ENCODE measurements at places on chromosomes 2 and 18.

DNA sequence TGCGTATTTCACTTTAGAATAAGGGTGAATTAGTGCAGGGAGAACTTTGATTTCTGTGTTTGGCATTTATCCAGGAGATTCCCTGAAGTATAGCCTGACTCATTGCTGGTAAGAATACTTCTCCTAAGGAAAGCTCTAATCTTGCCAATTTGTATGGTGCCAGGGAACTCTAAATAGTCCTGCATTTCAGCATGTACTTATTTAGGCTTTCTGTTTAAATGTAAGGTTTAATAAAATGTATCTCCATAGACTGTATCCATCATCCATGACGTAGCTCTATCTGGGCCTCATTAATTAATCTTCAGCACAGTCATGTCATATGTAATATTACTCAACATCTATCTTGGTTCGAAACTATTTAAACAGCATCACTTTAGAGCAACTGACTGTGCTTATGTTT, 127.7 kb downstream of the DOK6 start:
- peak; percentile 10 for DNase-seq

DNA sequence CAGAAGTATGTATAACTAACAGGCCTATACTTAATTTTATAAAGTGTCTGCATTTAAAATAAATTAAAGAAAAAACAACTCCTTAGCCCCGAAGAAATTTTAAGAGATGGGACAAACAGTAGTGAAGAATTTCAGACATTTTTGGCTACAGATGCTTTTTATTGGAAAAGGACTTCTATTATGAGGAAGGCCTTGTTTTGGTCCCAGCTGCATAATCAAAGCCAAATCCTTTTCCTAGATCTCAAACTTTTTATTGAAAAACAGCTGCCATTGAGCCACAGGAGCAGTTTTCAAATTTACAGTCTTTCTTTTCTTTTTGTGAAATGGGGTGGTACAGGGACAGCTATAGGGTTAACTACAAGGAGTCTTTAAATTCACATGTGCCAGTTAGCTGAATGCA, 51.3 kb upstream of the SETBP1 start:
- no peak for DNase-seq

DNA sequence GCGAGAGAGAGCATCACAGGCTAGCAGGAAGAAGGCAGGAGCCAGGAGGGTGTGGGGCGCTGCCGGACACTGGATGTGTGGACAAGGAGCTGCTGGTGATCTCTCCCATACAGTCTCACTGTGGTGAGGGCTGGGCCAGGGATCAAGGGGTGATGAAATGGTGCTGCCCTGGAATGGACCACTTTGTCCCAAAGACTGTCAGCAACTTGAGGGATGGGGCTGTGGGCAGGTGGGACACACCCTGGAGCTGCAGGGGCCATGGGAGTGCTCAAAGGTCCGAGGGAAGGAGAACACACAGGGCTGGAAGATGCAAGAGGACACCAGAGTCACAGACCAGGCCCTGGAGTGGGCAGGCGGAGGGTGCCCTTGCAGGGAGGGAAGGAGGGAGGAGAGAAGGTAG, 38.0 kb downstream of the COA5 start:
- DNase-seq = no peak

DNA sequence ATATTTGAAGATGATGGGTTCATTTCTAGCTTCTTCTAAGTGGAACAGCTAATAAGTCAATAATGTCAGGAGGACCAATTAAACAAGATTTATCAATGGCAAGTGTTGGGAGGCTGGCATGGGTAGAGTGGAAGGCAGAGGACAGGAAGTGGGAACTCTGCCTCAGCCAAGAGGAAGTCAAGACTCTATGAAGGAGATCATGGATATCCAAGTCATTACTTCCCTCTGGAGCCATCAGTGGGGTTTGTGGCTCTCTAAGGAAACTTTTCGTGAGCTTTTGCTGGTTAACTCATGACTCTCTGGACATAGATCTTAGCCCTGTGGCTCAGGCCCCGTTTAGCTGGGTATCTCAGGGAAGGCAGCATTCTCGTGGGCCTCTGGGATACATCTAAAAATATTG, 410.4 kb upstream of the ID2 start:
- DNase-seq = no peak

DNA sequence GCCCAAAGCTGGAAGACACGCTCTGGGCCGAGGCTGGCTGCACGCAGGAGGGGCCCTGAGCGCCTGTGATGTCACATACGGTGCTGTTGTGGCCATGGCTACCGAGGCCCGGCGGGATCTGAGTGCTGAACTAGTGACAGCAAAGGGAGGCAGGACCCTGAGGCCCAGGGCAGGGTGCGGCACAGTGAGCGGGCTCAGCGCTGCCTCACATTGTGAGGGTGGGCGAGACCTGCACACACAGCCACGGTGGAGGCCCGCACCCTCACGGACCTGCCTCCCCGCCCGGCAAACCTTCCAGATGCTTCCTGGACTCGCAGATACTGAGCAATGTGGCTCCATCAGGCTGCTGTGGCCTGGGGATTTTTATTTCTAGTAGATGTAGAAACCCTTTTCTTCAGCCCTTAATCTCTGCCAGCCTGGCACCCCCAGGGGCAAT, 133.8 kb upstream of the CTDP1 start:
- DNase-seq = no peak

DNA sequence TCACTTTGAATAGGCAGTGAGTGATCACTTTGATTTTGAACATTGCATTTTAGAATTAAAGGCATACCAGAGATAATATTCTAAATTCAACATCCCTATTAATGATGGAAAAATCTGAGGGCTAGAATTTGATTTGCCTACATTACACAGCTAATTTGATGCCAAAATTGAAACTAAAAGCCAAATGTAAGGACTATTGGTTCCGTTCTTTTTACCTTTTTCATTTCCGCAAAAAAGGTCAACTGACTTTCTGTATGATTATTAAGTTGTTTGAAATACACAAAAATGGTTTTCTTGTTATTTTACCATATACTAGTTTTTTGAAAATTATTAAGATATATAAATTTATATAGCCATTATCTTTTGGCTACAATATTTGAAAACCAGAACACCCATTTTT, 117.5 kb downstream of the SCN3A start:
- DNase-seq = no peak

GRCh38 chr18:57698571-57699276, 77.1 kb upstream of the NARS1 start:
- DNase-seq = peak; percentile 40

GRCh38 chr2:39849064-39849463, 70.0 kb upstream of the THUMPD2 start:
- DNase-seq = no peak

DNA sequence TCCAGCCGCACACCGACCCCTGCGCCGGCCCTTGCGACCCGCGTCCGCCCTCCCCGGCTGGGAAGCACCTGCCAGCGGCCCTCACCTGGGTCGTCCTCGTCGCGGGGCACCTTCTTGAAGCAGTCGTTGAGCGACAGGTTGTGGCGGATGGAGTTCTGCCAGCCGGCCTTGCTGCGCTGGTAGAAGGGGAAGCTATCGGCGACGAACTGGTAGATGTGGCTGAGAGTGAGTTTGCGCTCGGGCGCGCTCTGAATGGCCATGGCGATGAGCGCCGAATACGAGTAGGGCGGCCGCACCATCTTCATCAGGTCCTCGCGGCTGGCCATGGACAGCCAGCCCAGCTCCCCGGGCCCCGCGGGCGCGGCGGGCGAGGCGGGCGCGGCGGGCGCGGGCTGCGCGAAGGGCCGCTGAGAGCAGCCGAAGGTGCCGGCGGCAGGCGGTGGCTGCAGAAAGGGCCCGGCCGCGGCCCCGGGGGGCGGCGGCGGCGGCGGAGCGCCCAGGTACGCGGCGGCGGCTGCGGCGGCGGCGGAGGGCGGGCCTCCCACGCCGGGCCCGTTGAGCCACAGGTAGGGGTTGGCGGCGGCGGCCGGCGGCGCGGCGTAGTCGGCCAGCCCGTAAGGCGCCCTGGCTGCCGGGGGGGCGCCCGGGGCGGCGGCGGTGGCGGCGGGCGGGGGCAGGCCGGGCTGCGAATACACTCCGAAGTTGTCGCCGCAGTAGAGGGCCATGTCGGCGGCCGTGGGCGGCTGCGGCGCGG, 505 bp downstream of the FOXI3 start:
- DNase-seq = no peak

DNA sequence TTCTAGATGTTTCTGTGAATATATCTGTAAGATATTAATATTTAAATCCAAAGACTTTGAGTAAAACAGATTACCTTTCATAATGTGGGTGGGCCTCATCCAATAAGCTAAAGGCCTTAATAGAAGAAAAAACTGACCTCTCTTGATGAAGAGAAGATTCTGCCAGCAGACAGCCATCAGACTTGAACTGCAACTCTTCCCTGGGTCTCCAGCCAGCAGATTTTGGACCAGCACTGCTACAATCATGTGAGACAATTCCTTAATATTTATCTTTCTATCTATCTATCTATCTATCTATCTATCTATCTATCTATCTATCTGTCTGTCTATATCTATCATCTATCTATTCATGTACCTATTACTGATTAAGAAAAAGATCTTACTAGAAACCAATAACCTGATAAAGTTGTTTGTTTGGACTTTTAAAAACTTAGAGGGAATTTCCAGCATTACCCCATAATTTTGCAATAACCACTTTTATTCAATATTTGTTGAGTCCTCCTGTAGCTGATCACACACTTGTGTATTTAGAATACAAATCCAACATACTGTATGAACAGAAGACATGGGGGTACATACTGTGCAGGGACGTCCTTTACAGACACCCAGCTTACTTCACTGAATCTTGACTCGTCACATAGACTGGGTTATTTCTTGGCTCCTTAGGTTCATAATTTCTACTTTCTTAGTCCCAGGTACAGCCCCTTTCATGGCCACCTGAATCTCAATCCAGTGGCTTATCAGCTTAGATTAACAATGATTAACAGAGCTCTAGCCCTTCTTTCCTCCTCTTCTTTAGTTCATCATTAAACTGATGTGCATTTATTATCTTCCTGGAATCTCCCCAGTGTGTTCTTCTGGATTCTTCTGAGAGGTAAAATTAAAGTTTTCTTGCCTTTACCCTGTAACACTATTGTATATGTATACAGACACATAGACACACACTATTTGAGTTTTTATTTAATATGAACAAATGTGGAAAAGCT, 27.2 kb upstream of the STAT4 start:
- no peak for DNase-seq

DNA sequence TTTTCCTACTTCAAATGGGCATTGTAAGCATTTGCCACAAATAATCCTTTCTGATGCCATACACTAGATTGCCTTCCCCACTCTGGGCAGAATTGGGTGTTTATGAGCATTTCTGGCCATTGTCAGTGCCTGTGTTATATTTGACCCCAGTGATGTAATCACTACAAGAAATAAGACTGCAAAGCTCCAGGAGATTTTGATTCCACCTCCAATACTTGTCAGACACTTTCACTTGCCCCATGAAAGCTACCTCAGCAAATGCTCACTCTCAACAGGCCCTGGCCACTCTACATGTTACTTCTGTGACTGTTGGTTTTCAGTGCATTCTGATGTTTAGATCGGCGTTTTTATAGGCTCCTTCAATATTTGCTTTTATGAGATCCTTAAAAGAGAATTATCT, 135.1 kb downstream of the GFPT1 start:
- no peak for DNase-seq

GRCh38 chr2:53188851-53189510, 578.6 kb upstream of the CHAC2 start:
- no peak for DNase-seq

DNA sequence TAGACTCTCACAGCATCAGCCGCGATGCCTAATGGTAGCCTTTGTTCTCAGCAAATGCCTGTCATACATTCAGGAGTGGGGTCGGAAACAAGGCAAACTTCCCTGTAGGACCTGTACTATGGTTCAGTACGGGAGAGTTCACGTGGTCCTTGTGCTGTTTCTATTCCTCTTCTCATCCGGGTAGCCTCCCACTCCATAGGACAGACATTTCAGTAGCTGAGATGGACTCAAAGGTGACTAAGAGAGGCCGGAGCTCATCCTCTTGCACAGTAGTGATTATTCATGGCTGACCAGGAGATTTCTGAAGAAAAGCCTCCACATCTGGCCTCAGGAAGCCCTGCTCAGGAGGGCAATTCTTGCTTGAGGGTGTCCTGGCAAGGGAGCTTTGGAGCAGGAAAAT, 117.8 kb upstream of the SPRED2 start:
- DNase-seq = no peak

DNA sequence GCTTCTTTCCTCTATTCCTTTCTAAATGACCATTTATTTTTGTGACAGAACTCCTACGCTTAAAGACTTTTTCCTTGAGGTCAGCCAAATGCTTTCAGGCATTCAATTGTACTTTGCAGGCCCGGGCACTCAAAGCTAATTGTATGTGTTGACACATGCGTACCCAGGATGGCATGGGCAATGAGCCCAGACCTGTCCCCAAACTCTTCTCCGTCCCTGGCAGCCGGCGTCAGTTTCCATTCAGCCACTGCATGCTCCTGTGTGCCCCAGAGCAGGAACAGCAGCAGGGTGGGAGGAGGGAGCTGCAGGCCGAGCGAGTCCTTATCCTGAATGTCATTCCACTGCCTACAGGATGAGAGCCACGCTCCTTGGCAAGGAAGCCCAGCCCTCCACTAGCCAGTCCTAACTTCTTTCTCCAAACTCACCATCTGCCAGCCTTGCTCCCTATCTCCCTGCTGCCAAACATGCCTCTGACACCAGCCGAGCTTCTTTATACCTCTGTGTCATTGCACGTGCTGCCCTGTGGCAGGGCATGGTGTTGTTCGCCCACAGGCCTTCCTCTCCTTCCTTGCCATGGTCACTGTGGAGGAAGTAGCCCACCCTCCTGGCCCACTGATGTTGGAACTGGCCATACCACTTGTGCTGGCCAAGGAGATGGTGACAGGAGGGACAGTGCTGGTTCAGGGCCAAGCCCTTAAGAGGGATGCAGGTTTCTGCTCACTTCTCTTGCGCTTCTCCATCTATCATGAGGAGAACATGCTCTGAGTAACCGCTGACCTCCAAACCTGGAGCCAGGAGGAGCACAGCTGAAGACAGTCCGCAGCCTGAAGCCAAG, 116.9 kb upstream of the FHL2 start:
- DNase-seq = no peak

- DNase-seq = no peak
Observed at GRCh38 chr2:241163601-241164118, 13.4 kb downstream of the PPP1R7 start.

DNA sequence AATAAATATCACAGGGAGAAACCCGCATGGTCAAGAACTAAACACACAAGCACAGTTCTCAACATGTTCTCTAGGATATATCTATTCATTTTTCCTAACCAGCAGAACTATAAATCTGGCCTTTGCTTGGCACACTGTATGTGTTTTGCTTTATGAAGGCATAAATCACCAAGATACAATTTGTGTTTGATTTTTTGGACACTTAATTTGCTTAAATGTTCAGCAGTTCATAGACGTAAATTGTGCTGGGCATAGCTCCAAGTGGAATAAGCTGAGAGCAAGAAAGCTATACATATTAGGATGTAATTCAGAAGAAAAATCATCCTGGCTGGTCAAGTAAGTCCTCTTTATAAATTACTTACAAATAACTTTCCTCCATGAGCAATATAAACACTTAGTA, 341.5 kb upstream of the ATP5MC3 start:
- DNase-seq = no peak

DNA sequence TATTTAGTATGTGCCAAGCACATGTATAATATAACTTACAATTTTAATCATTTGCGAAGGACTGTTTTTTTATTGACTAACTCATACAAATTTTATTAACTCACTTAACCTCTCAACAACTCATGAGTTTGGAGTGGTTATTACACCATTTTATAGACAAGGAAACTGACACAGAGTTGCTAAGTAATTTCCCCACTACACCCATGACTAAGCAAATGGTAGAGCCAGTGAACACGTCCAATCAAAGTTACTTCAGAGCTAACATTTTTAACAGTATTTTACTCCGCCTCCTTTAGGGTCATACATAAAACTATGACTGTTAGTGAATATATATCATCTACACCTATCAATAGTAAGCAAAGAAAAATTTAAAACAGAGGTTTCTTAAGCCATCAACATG, 556.7 kb upstream of the FSIP2 start:
- DNase-seq = no peak
